ENCODE measurements at places on chromosomes 6 and 20.

DNA sequence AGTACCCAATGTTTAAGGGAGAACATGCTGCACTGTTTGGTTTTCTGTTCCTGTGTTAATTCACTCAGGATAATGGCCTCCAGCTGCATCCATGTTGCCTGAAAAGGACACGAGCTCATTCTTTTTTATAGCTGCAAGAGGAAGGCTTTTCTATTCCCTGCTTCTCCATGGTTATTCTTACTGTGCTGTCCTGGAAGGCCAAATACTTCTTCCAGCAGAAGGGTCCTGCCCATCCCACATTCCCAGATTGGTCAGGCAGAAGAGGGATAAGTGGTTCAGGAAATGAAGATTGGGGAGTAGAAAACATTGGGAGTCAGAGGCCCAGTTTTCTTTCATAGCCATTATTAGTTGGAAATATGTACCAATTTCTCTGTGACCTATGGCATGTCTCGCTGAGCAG is 122.4 kb downstream of the TCP11 start:
- no peak for DNase-seq

- no peak for DNase-seq
Measured at GRCh38 chr6:14612016-14612980, 494.7 kb downstream of the CD83 start.

DNA sequence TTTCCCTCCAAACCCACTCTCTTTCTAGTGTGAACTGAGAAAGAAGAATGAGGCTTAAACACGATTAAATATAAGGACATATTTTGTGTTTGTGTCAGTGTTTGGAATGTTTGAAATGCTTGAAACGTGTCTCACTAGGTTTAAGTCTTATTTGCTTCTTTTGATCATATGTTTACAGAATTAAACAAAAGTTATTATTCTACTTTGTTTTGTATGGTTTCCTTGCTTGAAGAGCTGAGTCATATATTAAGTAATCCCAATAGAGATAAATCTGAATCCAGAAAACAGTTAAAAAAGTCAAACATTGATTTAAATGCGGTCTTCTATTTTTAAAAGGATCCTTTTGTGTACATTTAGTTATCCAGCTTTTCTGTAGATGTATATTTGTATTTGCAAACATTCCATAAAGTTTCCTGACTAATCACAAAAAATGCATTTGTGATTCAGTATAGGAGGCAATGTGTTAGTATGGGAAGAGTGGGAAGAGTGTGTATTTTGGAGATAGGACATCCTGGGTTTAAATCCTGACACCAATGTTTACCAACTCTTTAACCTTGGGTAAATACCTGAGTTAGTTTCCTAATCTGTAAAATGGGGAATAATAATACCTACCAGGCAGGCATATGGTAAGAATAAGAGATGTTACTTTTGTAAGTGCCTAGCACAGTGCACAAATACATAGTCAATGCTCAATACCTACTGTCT is 72.9 kb downstream of the TSBP1 start:
- no peak for DNase-seq

DNA sequence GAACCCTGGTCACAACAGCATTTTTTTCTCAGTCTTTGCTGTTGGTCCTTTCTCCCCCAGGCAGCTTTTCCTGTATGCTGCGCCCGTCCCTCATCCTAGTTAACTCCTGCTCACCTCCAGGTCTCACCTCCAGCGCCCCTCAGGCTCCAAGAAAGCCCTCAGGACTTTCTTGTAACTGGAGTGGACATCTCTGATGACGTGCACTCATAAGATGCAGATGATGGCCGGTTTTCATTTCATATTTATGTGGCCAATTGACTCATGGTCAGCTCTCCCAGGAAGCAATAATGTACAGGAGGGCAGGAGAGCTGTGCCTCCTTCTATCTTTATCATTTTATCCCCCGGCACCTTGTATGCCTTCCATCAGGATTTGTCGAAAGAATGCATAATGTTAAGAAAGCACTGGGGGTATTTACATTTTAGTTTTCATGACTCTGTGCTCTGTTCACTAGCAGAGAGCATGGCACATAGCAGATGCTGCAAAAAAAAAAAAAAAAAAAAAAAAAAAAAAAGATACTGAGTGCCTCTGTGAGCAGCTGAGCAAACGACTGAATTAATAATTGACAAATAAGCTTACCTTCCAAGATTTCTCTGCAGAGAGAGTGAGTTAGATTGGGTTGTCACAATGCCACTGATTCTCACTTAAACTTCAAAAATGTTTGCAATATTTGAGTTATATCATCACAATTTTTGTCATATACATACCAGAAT is 170.2 kb downstream of the DOK5 start:
- DNase-seq = peak; percentile 21

DNA sequence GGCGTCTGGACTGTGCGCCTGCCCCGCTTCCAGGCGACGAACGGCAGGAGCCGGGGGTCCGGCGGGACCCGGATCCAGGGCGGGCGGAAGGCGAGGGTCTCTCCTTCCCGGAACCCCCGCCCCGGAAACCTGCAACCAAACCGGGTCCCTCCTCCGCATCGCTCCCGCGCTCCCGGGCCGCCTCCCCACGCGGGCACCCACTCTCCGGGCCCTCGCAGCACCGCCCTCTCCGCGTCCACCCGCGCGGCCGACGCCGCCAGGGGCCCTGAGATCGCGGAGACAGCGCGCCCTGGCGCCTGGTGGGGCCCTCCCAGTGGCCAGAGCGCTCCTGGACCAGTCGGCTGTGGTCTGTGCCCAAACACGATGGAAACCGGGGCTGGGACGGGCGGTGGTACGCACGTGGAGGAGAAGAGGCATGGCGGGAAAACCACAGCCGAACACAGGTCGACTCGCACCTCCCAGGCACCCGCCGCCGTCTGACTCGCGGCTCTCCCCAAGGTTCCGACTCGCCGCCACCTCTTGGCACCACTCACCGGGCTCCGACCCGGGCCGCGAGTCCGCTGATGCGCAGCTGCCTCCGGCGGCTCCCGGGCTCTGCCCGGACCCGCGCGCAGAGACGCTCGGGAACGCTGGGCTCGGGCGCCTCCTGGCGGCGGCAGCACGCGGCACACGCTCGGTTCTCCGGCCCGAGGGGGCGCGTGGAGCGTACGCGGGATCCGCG is 7.9 kb downstream of the NKX2-2 start:
- no peak for DNase-seq

- DNase-seq = no peak
Measured at GRCh38 chr6:162153120-162153519, 574.4 kb downstream of the PRKN start.

DNA sequence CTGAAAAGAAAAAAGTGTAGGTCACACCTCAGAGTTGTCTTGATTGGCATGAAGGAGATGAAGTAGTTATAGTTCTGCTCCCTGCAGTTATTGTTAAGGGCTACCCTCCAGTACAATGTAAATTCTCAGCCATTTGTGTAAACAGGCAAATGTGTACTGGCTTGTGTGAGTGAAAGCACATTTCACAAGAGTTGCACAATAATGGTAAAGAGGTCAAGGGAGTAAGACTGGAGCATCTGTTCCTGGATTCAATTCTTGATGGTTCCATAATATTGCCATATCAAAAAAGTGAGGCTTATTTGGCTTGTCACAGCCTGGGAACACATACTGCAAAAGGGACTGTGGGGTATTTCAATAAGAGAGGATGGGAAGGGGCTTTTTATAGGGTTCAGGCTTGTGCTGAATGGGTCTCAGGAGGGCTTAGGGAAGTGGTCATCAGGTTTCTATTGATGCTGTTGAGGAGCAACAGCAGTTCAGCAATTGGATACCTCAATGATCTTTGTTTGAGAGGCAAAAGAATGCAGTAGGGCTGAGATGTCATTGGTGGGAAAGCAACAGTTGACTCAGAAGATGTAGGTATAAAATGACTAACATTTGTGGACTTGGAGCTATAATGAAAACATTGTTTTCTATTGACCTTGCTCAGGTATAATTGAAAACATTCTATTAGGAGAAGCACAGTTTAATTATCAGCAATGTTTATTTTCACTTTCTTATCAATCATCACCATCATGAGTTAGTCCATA is 402.6 kb downstream of the BCKDHB start:
- DNase-seq = no peak

GRCh38 chr6:2990932-2991506 is 8.7 kb upstream of the NQO2 start:
- DNase-seq = no peak

All from NCI-H1694 treated with DMSO at 0.1 percent for 48 hours (cell line).